ENCODE measurements at places on chromosomes 12 and 14.

DNA sequence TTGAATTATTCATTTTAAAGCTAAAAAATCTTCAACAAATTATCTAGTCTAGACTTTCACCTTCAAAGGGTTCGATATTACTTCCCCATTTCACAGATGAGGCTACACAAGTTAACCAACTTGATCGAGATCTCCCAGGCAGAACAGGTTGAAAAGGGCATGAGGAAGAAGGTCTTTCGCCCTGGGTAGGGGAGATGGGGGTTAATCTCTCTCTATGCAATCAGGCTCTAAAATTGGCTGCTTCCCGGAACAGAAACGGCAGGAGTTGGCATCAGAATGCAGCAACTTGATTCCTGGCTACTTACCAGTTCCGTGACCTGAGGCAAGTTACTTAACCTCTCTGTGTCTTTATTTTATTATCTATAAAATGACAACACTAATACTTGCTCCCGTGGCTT lies 2.4 kb upstream of the CISTR start:
- no peak for DNase-seq

- DNase-seq, result no peak
Measured at GRCh38 chr12:132359551-132359950, 30.2 kb upstream of the GALNT9 start.

DNA sequence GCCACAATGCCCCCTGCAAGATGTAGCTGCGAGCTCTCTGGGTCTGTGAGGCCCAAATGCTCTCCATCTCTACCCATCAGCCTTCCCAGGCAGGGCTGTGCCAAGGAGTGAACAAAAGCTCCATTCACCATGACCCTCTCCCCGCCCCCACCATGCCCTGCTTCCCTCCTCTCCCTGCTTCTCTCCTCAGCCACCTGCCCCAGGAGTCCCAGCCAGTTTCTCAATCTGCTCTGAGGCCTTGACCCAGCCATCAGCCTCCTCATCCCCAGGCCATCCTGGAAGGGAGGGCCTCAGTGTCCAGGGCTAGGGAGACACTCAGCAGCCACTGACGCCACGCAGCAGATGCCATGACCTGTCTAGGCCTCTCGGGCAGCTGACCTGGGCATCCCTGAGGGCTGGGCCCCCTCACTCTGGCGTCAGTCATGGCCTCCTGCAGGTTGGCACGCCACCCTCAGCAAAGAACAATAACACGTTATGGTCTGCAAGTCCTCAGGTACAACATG lies 8.5 kb upstream of the KRT5 start:
- DNase-seq, result no peak

DNA sequence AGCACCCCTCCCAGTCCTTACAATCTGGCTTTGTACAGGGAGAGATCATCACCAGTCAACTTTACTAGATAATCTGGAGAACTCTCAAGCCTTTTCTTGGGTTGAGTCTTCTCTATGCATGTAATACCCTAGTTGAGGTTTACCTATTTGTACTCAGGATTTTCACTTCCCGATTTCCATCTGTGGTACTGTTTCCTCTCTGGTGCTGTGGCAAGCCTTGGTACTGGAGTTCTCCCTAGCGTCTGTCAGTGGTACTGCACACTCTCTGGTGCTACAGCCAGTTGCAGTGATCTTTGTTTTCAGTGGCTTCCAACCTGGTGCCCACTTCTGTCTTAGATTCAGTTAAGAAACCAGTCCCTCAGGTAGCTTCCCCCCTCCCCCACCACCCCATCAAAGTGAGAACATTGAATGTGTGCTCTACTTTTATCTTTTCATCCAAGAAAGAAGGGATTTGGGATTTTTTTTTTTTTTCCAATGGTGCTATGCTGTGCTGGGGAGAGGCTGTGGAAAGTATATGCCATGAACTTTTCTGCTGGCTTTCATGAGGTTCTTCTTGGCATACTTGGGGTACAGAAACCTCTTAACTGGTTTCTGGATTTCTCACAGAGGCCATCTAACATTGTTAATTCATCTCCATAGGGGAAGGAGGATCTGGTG lies 69.4 kb upstream of the EVL start:
- no peak for DNase-seq

DNA sequence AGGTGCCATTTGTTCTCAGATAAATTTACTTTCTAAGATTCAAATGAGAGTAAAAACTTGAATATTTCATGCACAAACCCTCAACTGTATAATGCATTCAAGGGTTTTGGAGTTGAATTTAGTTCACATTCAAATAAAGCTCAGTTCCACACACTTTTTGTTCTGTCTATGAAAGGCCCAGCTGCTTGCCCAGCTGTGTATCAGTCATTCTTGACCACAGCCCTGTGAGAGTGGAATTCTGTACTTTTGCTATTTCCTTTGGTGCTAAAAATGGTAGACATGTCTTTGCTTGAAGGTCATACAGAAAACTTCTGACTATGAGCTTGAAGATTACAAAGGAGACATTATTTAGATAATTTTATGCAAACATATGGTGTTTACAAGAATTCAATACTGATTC lies 110.4 kb downstream of the KCNC2 start:
- DNase-seq, result no peak

DNA sequence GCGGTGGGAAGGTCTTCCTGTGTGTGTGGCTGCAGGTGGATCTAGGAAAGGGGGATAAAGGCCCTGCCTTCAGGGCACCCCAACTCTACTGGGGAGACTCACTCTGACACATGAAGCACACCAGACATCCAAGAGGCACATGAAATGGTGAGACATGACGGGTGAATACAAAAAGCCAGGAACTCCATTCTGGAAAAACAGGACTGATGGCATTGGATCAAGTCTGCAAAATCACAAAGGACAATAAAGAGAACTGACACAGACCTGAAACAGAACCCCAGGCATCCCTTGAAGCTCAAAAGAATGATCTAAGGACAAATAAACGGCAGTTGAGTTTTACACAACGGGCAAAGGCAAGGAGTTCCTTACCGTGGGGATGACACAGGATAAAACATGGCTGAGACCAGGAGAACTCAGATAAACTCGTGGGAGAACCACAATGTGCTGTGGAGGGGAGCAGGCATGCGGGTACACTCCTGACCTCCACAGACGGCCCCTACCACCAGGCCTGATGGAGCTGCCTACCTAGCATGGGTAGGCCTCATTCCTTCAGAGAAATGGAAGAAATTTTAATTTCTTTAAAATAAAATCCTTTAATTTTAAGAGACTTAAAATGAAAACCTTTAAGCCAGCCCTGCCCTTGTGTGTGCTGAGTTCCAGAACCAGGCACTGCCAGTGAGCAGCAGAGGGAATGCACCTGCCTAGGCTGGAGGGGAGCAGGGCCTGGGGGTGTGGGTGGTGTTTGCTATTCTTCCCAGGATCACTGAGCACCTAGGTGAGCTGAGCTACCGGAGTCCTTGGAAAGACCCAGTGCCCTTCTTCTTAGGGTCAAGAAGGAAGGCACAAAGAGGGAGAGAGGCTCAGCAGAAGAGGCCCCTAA lies 100.1 kb downstream of the SINHCAF start:
- no peak for DNase-seq

- DNase-seq, result no peak
Measured at GRCh38 chr14:20035938-20036337, at the start of gene OR4K13. Gene OR4K13 (minus strand): TSS chr14:20036038. CDS start chr14:20034758, 1,280 bp downstream.

- no peak for DNase-seq
Measured at GRCh38 chr14:78363008-78363407, 192.8 kb downstream of the NRXN3 start.

DNA sequence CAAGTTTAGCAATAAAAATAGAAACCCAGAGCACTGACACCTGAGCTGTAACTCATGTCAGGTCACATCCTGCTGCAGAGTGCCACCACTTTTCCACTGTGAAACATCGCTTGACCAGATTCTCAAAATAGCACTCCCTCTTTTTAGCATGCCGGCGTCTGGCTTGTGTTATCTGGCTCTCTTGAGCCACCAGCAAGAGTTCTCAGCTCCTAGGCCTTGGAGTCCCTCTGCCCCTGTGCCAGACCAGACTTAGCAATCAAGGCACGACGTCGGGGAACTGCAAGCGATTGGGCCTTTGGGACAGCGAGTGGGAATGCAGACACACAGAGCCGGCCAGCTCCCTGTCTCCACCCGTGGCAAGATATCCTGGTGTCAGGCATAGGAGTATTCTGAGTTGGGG lies 52.5 kb downstream of the SPIC start:
- no peak for DNase-seq

- DNase-seq, result no peak
Measured at GRCh38 chr12:105321125-105321524, 9.4 kb upstream of the C12orf75 start.

GRCh38 chr12:52965337-52965731 lies 16.4 kb downstream of the KRT18 start:
- no peak for DNase-seq

DNA sequence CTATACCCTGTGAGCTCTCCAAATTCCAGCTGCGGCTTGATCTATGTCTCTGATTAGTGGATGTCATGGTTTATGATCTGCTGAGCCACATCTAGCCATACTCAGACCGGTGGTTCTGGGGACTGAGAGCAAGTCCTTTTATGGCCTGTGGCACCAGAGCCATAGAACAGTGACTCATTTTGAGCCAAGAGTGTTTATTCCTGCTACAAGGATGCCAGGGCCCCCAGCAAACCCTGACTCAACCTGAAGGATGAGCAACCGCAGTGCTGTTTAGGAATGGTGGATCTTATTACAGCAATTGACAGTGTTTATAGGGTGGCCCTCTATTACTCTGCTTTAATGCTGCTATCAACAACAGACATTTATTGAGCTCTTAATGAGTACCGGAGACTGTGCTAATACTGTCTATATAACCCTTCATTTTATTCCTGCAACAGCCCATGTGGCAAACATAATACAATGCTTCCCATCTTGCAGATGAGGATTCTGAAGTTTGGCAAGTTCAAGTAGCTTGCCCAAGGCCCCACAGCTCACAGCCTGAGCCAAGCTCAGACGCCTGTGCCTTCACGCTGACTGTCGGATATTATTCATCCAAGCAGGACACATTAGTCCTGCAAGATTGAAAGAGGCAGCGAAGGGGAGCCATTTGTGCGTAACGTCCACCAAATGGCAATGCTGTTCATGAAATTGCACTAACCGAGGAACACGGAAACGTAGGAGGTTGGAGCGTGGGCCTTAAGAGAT lies 273.6 kb upstream of the PWP1 start:
- no peak for DNase-seq

GRCh38 chr14:105487986-105488777 lies 1.5 kb downstream of the CRIP1 start:
- no peak for DNase-seq

DNA sequence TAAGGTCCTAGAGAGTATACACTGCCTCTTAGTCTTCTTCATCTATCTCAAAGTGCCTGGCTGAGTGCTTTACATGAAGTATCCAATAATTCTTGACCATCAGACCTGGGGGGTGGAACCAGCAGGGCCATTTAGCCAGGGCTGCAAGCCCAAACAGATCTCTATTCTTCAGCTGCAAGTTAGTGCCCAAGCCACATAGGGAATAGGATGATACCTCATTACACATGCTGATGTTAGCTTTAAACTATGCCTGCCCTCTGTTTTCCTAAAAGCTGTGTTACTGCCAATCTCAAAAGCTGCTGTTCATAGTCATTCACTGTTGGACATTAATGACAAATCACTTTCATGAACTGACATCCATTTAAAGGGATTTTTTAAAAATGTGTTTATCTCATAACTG lies 16.7 kb upstream of the IFNG start:
- DNase-seq, result no peak

DNA sequence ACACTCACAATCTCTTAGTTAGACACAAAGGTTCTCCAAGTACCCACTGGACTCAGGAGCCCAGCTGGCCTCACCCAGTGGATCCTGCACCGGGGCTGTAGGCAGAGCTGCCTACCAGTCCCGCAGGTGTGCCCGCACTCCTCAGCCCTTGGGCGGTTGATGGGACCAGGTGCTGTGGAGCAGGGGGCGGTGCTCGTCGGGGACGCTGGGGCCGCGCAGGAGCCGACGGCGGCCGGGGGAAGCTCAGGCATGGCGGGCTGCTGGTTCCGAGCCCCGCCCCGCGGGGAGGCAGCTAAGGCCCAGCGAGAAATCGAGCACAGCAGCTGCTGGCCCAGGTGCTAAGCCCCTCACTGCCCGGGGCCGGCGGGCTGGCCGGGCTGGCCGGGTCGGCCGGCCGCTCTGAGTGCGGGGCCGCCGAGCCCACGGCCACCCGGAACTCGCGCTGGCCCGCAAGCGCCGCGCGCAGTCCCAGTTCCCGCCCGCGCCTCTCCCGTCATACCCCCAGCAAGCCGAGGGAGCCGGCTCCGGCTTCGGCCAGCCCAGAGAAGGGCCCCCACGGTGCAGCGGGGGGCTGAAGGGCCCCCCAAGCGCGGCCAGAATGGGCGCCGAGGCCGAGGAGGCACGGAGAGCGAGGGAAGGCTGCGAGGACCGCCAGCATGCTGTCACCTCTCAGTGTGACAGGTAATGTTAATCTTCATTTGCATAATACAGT lies 506.8 kb downstream of the LRFN5 start:
- DNase-seq, result no peak

GRCh38 chr12:52634266-52635056 lies 16.1 kb upstream of the KRT73 start:
- DNase-seq, result no peak

- no peak for DNase-seq
Measured at GRCh38 chr12:122022393-122023338, 982 bp downstream of the BCL7A start.

DNA sequence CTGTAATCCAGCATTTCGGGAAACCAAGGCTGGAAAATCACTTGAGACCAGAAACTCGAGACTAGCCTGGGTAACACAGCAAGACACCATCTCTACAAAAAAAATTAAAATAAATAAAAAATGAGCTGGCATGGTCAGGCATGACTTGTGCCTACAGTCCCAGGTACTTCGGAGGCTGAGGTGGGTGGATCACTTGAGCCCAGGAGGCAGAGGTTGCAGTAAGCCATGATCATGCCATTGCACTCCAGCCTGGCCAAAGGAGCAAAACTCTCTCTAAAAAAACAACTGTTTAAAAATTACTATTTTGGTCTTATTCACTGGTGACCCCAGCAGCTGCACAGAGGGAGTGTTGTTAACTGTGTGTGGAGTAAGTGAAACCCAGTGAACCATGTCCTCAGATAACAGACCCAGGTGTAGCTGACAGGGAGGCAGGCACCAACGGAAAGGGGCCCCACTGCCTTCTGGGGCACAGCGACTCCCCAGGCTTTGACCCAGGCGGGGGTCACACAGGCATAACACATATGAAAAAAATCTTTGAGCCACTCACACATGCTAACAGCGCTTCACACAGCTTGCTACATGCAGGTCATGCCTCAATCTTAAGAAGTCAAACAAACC lies 12.1 kb downstream of the DDX54 start:
- DNase-seq, result no peak

GRCh38 chr14:87971010-87971409 lies 22.0 kb downstream of the GALC start:
- DNase-seq, result no peak
